ENCODE measurements at places on chromosomes 3 and 15.
A peak's percentile ranks its signal among the peaks of the same experiment; 100 is the strongest.

DNA sequence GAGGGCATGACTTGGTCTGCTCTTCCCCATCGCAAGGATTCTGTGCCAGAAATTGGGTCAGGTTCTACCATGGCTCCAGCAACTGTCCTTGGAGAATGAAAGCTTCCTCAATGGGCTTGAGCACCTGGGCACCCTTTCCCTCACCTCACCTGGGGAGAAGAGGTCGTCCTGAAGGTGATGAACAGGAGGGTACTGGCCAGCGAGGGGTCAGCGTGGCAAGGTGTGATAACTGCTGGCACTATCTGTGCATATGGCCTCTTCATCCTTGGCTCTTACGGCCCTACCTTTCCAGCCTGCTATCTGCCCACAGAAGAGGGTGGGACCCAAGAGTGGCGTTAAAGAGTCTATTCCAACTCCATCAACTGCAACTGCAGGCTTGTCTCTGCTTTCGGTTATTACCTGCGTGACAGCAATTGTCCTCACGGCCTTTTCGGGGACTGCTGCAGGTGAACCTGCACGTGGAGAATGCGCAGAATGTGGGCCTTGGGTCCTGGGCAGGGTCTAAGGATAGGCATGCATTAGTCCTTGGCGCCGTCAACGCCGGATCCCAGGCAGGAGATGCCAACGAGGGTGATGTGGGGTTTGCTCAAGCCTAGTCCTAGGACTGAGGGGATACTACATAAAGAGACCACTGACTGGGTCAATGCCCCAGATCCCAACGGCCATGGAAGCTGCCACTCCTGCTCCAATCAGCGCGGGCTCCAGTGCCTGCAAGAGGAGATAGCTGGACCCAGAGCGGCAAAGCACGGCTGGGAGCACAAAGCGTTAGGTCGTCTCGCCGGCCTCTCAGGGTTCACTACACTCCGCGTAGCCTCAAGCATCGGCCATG, 625 bp upstream of the RBM15B start:
- DNase-seq: no peak

DNA sequence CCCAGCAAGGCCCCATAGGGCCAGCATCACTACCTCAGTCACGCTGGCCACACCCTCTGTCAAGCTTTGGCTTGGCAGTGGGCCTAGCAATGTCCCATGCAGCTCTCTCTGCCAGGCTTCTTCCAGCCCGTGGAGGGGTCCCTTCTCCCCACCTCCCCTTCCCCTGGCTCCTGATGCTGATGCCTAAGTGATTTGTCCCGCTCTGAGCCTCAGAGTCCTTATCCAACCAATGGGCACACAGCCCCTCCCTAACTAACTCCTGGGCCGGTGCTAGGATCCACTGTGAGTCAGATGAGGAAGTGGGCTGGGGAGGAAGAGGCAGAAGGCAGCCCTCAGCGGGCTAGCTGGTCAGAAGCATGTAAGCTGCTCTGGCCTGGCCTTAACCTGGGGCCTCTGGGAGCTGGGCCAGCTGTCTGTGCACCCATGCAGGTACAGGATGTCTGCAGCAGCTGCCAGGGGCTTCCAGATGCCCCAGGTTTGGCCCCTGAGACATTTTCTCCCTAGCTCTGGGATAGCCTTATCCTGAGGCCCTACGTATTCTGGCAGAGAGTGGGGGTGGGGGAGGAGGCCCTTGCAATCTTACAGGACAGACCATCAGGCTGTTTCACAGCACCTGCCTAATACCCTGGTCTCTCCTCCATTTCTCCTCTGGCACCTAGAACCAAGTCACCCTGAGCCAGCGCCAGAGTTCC, 740 bp upstream of the ZBTB47 start:
- no peak for DNase-seq

DNA sequence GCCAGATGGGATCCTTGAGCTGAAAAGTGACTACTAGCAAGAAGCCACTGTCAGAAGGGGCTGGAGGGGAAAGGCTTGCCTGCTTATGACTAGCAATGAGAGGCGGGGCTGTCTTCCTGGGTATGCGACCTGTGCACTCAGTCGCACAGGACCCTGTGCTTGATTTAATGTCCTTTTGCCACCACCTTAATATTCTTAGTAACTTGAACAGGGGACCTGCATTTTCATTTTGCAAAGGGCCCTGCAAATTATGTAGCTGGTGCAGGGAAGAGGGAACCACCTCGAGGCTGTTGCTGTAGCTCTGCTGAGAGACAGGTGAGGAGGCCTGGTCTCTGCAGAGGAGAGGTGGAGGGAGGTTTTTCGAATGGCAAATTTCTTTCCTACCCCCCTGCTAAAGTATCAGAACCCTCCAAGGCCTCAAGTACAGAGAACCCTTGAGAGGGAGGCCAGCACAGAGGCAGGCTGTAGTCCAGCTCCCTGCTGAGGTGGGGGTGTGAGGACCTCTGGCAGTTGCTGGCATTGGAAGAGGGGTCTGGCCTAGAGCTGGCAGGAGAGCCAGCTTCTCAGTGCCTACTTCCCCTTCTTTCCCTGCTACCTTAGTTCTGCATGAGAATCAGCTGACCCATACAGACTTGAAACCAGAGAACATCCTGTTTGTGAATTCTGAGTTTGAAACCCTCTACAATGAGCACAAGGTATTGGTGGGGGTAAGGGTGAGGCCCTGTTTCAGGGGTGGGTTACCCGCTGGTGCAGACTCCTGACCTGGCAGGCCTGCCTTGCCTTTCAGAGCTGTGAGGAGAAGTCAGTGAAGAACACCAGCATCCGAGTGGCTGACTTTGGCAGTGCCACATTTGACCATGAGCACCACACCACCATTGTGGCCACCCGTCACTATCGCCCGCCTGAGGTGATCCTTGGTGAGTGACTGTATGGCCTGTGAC, 11.4 kb downstream of the CLK3 start:
- DNase-seq: no peak

DNA sequence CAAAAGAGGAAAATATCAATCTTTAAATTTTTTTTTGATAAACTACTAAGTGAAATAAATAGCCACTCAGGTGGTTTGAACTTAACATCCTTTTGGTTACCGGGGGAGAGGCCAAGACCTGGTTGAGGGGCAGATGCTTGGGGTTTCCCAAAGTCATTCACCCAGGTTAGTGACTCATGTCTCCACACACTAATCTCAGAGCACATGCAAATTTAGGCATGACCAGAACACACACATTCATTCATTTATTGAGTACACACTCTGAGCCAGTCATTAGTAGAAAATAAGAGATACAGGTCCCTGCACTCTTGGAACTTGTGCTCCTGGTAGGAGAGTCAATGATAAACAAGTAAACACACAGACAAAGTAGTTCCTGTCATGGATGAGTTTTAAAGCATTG, 7.3 kb downstream of the ILDR1 start:
- peak; percentile 44 for DNase-seq

DNA sequence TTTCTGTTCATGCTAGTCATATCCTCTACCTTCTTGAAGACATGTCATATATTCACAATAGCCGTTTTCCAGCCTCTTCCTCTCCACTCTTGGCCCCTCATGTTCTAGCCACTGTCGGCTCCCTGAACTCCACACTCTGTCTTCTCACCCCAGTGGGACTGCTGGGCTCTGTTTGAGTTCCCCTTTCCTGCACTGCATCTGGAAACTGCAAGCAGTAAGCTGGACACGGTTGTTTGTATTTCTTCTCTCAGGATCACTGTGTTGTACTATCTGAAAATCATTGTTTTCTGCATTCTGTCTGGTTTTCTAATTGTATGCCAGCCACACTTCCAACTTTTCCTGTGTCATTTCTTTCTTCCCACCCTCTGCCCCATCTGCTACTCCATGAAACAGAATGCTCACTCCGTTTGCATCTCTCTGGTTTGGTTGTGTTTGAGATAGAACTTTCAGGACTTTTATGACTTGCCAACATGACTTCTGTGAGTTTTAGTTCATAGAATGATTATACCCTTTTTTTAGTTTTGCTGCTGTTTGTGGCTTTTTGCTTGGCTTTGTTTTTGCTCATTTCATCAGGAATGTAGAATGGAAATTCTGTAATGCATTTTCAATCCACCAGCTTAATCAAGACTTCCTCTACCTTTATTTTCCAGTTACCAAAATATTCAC, 192.3 kb downstream of the PLCL2 start:
- no peak for DNase-seq

DNA sequence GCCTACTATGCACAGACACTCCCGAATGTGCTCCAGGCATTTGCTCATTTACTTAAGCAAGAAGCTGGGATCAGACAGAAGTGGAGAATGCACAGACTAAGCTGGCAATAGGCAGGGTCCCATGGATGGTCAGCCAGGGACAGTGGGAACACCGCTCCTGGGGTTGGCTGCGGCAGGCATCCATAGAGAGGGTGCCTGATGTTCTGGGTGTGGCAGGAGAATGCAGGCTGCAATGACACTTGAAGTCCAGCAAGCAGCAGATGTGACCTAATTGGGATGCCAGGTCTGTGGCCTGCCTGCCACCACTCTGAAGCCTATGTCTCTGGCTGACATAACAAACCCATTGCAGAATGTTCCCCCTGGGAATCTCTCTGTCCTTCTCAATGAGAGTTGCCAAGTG, 40.2 kb upstream of the SLC6A11 start:
- DNase-seq: no peak

GRCh38 chr3:86837871-86838270, 153.1 kb downstream of the VGLL3 start:
- DNase-seq: no peak

DNA sequence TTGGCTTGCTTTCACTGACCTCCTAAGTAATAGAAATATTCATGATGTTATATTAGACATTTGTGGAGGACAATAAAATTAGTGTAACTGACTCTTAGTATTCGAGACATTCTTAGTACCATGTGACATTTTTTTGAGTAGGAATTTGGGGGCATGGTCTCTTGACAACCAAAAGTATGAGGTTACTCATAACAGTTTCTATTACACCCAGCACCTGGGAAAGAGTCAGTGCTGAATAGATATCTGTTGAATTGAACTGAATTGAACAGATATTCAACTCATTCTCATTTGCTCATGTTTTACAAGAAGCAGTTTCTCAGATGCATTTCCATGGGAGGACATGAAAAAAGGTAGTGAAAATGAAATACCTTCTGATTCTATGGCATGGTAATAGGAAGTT, 84.4 kb downstream of the CMSS1 start:
- no peak for DNase-seq

DNA sequence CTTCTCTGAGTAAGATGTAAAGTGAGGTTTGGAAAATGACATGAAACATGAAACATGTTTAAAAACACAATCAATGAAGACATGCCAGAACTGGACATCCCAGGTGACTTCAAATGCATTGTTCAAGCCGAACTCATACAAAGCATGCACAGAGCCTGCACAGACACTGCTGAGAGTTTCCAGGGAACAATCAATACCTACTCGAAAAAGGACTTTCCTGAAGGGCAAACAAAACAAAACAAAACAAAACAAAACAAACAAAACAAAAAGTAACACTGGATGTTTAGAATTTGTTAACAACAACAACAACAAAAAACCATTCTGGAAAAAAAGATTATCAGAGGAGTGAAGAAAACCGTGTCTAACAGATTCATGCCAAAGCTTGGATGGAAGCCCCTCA, 10.5 kb upstream of the TM4SF19 start:
- no peak for DNase-seq

DNA sequence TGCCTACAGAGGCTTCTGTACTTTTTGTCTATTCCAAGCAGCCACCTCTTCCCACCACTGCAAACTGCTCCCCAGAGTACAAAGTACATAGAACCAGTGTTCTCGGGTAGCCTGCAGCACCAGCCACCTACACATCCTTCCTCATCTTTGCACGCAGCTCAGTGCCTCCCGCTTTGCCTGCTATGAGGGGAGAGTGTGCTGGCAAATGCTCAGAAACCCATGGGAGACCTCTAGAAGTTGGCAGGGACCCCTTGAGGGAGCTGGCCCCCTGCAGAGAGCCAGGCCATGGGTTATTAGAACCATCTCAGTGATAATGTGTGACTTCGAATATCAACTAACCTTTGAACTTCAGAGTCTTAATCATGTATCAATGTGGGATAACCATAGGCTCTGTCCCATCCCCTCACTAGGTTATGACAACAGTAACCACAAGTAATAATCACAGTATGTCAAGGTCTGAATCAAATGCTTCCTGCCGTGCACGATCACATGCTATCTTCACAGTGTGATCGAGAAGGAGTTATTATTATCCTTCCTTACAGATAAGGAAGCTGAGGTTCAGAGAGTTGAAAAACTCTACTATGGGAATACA, 22.8 kb upstream of the SMAD3 start:
- no peak for DNase-seq

GRCh38 chr3:168267179-168267578, 171.5 kb upstream of the GOLIM4 start:
- DNase-seq: no peak

- no peak for DNase-seq
Measured at GRCh38 chr3:167445491-167445890, 28.4 kb downstream of the SERPINI2 start.

DNA sequence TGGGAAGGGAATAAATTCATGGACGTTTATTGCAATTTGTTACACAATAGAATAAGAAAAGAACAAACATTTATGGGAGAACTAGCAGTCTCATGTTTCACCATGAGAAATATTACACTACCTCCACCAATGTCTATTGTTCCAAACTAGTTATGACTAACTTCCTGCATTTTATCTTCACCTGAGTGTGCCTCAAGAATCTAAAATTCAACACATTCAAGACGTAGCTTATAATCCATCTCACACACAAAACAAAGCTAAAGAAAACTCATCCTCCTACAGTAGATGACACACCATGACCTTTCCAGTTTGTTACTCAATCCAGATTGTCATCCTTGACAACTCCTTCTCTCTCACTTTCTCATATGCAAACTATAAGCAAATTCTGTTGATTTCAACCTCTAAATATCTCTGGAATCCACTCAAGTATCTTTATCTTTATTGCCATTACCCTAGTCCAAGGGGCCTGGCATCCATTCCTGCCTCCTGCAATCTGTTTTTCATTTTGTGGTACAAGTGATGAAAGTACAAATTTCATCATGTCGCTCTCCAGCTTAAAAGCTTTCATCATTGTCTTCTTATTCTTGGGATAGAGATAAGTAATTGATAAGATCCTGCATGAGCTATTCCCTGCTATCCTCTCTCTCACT, 229.9 kb downstream of the NR2F2 start:
- no peak for DNase-seq

- DNase-seq: no peak
Measured at GRCh38 chr3:110799271-110799670, 272.3 kb upstream of the NECTIN3 start.

GRCh38 chr3:39433642-39434041, 27.1 kb downstream of the RPSA start:
- DNase-seq: no peak

DNA sequence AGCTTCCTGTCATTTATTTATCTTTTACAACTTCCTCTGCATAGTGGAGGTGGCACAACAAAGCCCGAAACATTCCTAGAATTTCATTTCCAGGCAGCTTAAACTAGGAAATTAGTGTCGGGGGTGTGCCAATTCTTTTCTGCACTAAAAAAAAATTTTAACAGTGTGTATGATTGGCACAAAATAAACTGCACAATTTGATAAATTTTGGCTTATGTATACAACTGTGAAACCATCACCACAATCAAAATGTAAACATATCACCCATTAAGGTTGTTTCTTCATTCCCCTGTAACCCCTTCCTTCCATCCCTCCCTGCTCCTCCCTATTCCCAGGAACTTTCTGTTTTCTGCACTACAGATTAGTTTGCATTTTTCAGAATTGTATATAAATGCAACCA, 54.7 kb downstream of the RPL39L start:
- DNase-seq: no peak

- no peak for DNase-seq
Measured at GRCh38 chr15:100778831-100779288, 100.8 kb upstream of the ALDH1A3 start.

Data from GM18507 (cell line).